ENCODE measurements at places on chromosomes 5 and 9. TPM values are rescaled to one million over a fixed set of nuclear protein-coding genes. Genes with fewer than 3 reads are reported as not detected.

Gene SHOC1
- polyA plus RNA-seq = 0.64 TPM

Gene MLANA
- polyA plus RNA-seq = 1.0 TPM

Gene GLRA1
- not detected for polyA plus RNA-seq

Gene ADGRD2
- polyA plus RNA-seq = not detected

Gene ENTREP1
- polyA plus RNA-seq = 2.9 TPM

Gene CER1
- polyA plus RNA-seq = 0.50 TPM

Gene PCDHB7
- 4.0 TPM for polyA plus RNA-seq

Gene ADAMTS13
- 8.5 TPM for polyA plus RNA-seq

Gene CTXN3
- 0.09 TPM for polyA plus RNA-seq

Gene ZSWIM6
- 26.8 TPM for polyA plus RNA-seq

Gene GHR
- 20.7 TPM for polyA plus RNA-seq

Gene ANKRD18B
- polyA plus RNA-seq = 0.53 TPM

Gene C5orf58
- polyA plus RNA-seq = 0.16 TPM

Gene SLC6A3
- 0.31 TPM for polyA plus RNA-seq

Gene ANKRD33B
- 2.0 TPM for polyA plus RNA-seq

Gene LTC4S
- polyA plus RNA-seq = 2.2 TPM

Gene FOXD4L4
- polyA plus RNA-seq = not detected

Gene IFNA13
- not detected for polyA plus RNA-seq
